T1000 (cell line): ENCODE measurements at places on chromosomes 6 and 20.

- DNase-seq, result no peak
These were observed 131.5 kb downstream of the TFAP2C start for GRCh38 chr20:56760610-56761009.

DNA sequence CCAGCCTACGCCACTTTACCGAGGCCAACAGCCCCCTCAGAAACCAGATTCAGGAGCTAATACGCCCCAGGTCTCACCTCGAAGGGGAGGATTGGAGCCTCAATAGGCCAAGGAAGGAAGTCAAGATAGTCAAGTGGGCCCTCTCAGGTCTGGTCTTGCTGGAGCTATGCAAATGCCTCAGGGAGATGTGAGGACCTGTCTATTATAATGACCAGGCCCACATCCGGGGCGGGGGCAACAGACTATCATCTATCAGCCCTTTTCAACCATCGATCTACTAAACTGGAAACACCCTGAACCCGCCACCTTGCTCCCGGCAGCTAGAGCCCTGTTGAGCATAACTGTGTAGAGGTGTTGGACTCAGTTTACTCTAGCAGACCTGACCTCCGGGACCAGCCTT is 12.7 kb upstream of the GSTA3 start:
- DNase-seq, result no peak

DNA sequence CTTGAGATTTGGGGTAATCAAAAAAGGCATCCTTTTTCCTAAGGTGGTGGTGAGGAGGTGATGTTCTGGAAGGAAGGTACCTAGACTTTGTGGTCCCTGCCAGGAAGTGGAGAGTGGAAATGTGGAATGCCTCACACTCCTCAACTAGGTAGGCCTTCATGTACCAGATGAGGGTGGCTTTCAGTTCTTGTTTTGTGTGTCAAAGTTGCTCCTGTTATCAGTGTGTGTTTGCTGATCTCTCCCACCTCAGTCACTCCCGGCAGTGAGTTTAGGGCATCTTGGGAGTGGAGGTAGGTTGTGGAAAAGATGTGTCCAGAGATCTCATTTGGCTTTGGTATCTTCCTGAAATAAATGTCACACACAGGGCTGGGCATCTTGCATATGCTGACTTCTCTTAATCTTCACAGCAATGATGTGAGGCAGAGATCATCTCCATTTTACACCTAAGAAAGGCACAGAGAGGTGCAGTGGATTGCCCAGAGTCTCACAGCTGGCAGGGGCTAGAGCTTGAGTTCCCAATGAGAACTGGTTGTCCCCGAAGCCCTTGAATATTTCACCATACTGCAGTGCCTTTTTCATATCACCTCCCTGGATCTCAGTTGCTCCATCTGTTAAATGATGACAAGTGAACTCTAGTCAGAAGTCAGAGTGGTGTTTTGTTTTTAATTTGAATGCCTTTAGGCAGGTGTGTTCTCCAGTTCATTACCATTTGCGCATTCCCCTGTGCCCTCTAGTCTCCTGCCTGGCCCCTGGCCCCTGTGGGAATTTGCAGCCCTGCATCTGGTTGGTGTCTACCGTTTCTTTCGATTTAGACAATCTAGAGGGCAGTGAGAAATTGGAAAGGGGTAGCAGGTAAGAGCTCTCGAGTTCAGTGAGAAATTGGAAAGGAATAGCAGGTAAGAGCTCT is 2.9 kb downstream of the PKIG start:
- no peak for DNase-seq

DNA sequence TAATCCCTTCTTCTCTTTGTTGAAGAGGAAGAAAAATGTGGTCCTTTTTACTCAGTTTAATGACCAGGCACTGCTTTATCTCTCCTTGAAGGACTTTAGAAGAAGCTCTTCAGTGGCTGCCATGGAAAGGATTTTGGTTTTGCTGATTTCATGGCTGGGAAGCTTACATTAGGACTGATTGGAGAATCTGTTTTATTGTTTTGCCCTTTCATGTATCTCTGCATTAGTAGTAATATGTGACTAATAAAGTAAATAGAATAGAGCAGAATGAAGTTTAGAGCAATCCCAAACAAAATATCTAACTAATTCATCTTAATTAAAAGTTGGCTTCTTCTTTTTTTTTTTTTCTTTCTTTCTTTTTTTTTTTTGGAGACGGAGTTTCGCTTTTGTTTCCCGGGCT is 502.9 kb downstream of the HAO1 start:
- no peak for DNase-seq

DNA sequence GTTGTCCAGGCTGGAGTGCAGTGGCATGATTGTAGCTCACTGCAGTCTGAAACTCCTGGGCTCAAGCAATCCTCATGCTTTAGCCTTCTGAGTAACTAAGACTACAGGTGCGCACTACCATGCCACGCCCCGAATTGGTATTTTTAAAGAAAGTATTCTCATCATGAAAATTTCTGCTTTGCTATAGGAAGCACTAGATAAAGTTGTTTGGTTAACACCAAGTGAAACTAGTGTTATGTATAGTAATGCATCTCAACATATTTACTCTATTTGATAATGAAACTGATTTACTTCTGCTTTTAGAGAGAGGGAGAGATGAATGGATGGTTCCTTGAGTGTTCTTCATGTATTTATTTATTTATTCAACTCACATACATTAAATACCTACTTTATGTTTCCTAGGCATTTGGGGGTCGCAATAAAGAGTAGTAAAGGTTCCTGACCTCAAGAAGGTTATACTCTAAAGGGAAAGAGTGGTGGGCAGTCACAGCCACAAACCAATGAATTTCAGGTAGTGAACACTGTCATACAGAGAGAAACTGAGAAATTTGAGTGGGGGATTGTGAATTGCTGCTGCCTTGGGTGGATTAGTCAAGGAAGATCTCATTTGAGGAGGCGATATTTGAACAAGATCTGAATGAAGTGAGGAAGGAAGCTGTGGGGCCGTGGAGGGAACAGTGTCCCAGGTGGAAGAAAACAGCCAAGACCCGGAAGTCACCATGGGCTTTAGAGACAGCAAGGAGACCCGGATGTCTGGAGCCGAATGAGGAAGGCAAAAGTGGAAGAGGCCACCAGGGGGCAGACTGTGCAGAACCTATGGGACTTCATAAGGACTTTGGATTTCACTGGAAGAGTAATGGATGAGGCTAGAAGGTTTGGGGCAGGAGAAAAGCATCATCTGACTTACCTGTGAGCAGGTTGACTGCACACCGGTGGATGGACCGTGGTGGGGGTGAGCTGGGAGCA is 185.6 kb downstream of the TSHZ2 start:
- no peak for DNase-seq

- no peak for DNase-seq
These were observed 103.5 kb downstream of the CDH4 start for GRCh38 chr20:61355585-61355984.

DNA sequence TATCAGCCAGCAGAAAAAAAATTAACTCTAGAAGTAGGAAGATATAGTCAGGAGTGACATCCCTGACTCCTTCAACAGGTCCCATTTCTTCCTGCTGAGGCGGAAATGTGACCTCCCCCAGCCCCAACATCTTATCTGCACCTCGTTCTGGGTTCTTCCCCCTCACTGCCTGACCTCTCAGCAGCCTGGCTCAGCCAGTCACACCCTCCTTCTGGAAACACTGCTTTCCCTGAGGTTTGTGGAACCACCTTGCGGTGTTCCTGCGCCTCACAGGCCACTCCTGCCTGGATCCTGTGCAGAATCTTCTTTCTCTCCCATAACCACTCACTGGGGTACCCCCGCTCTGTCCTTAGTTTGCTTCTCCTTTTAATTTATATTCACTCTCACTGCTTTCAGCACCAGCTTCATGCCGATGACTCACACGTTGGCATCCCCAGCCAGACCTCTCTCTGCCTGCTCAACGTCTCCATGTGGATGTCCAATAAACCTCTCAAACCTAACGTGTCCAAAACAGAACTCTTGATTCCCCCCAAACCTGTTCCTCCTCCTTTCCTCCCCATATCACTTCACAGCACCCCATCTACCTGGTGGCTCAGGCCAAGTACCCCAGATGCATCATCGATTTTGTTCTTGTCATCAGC is 222.8 kb upstream of the PLN start:
- DNase-seq, result peak; percentile 11

- DNase-seq, result no peak
These were observed 107.5 kb downstream of the TAF4 start for GRCh38 chr20:61957961-61958715.

DNA sequence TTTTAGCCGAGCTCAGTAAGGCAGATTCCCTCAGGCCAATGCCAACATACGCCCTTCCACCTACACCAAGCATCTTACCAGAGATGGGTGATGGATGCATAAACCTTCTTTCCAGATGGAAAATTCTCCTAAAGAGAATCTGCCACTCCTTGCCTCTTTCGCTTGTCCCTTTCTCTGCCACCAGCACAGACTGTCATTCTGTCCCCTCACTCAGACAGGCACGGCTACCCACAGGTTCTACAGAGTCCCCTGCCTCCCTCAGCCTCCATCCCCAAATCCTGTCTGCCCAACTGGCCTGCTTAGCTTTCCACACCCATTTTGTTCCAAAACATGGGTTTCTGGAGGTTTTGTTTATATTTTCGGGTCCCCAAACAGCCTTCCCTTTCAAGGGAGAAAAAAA is 12.7 kb upstream of the FOXF2 start:
- no peak for DNase-seq

- DNase-seq, result peak; percentile 22
These were observed 64.3 kb downstream of the EDN1 start for GRCh38 chr6:12354499-12354898.

DNA sequence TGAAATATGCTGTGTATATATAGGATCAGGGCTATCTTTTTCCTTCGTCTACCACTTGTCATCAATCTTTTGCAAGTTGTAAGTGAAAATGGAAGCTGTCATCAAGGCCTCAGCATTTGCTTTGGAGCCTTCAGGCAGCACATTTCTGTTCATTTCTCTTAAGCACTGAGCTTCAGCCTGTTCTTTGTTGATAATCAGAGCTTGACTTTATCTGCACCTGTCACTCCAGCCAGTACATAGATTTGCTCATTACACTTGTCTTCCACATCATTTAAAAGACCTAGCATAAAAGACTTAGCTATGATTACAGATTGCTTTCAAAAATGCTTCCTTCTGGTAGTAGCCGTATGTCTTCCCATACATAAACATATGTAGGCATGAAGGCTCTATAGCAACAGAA is 189.8 kb upstream of the GRIK2 start:
- no peak for DNase-seq

- DNase-seq, result no peak
These were observed 57.9 kb upstream of the EMILIN3 start for GRCh38 chr20:41424546-41424945.

- no peak for DNase-seq
These were observed 41.3 kb upstream of the TAGAP start for GRCh38 chr6:159086033-159086618.

- no peak for DNase-seq
These were observed 9.7 kb downstream of the DYNLT1 start for GRCh38 chr6:158634695-158635426.

GRCh38 chr20:24909861-24910260 is 39.2 kb upstream of the CST7 start:
- no peak for DNase-seq

GRCh38 chr20:34952671-34953070 is 2.9 kb downstream of the GSS start:
- no peak for DNase-seq
